IMR-90 (cell line): ENCODE measurements at places on chromosomes 7 and 10.

DNA sequence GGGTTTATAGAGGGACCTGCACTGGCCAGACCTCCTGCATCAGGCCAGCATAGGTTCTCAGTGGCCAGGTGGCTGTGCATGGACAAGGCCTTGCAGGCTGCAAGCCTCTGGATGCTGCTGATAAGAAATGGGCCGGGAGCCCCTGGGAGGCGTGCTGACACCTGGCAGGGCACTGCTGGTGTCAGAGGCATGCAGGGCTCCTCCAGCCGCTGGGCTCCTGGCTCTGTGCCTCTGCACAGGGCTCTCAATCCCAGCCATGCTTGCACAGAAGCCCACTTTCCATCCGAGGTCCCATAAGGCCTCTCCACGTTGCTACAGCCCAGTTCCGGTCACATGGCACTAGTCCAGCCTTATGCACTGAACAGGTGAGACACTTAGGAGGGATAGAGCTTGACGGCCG is 27.3 kb downstream of the ANTXRL start:
- DNase-seq, result no peak

DNA sequence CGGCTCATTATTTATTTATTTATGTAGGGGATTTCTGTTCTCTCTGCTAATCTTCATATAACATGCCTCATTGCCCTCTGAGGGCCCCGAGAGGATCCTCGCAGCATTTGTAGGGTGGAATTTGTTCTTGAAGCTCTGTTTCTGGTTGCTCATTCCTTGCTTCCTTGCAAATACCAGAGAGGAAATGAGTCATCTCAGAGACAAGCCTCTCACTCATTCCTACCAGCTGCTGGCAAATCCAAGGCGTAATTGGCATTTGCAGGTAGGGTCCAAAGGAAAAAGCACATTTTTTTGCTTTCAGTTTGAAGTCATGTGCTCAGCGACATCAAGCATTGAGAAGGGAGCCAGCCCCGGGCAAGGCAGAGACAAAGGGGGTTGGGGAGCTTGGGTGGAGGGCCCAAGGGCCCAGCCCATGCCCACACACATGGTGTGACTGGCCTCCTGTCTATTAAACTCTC is 501.6 kb downstream of the GALNT17 start:
- DNase-seq, result peak; percentile 3

GRCh38 chr10:21807180-21807579 is 196.3 kb downstream of the DNAJC1 start:
- DNase-seq, result no peak

- peak; percentile 15 for DNase-seq
Measured at GRCh38 chr7:15463801-15464666, 97.8 kb downstream of the AGMO start.

DNA sequence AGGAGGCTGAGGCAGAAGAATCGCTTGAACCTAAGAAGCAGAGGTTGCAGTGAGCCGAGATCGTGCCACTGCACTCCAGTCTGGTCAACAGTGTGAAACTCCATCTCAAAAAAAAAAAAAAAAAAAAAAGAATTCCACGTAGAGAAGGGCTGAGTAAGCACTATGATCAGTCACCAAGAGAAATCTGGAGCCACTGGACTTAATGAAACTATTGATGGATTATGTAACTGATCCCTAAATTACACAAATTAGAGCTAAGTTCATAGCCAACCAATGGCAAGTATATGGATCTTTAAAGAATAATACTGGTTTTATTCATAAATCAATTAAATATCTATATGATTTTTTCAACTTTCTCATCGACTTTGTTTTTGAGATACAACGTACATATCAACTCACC is 72.2 kb upstream of the ABLIM1 start:
- DNase-seq, result no peak

- peak; percentile 76 for DNase-seq
Measured at GRCh38 chr10:31353574-31353973, 34.6 kb downstream of the ZEB1 start.

DNA sequence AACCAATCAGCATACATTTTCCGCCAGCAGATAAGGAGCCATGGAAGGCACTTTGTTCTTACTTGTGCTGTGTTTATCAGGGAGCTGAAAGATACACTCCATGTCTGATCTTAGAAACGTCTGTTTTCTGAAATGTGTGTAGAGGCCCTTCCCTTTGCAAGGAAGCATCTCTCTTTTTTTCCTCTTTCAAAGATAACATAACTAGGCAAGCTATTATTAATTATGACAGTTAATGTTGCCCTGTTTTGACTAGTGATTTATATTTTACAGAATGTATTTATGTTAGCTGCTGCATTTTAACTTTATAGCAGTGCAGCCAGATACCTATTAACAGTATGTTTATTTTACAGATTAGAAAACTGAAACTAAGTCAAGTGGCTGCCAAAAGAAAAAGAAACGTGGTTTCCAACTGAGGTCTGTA is 683.2 kb upstream of the IGFBP3 start:
- DNase-seq, result peak; percentile 16

GRCh38 chr7:74545921-74546320 is 92.2 kb downstream of the GTF2IRD1 start:
- no peak for DNase-seq
